ENCODE measurements at places on chromosomes 3 and 15. TPM values are rescaled to one million over a fixed set of nuclear protein-coding genes. Genes with fewer than 3 reads are reported as not detected.

Gene LMCD1
- 50.0 TPM for total RNA-seq

Gene SPINK8
- not detected for total RNA-seq

Gene LTK
- 0.18 TPM for total RNA-seq

Gene RAP2B
- 18.1 TPM for total RNA-seq

Gene ZNF80
- total RNA-seq, result not detected

Gene INSYN1
- total RNA-seq, result 0.18 TPM

Gene FANCD2OS
- total RNA-seq, result not detected

- H3K36me3 ChIP-seq, result no peaks in the 10 kb centered on the region
- H3K4me1 ChIP-seq, result peaks cover 2% of the 10 kb centered on the region
- no peak overlapping the region for H3K27ac ChIP-seq
- H3K27me3 ChIP-seq, result no peaks in the 10 kb centered on the region
- H3K4me3 ChIP-seq, result no peak overlapping the region
Measured at GRCh38 chr3:174220775-174221554, 638.2 kb upstream of the NAALADL2 start.

DNA sequence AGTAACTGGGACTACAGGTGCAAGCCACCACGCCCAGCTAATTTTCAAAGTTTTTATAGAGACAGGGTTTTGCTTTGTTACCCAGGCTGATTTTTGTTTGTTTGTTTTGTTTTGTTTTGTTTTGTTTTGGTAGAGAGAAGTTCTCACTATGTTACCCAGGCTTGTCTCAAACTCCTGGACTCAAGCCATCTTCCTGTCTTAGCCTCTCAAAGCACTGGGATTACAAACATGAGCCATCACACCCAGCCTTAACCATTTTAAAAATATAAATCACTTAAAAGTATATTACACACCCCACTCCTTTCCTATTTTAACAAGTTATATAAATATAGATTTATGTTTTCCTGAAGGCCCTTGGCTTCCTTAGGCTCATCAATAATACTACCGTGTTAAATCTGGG lies 6.5 kb upstream of the DYNC1LI1 start:
- H3K36me3 ChIP-seq, result no peaks in the 10 kb centered on the region
- peaks cover 5% of the 10 kb centered on the region for H3K4me1 ChIP-seq
- DNase-seq, result no peak
- H3K27ac ChIP-seq, result peak overlapping the region; percentile 60
- no peaks in the 10 kb centered on the region for H3K27me3 ChIP-seq
- H3K4me3 ChIP-seq, result no peak overlapping the region

DNA sequence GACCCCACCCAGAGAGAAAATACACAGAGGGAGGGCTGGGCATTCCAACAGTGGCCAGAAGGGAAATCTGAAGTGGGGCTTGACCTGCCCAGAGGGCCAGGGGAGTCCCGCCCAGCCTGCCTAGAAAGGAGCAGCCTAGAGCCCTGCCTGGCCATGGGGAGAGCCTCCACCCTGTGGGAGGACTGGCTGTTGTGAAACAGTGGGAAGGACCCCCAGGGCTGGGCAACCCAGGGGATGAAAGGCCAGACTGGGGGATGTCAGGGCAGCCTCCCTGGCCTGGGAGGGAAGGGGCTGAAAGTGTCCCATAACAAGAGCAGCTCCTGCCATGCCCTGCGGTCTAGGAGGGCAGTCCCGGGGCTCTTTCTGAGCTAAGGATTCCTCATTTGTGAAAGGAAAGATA lies 69.0 kb downstream of the SLC12A8 start:
- no peaks in the 10 kb centered on the region for H3K27me3 ChIP-seq
- H3K36me3 ChIP-seq, result no peaks in the 10 kb centered on the region
- no peak overlapping the region for H3K4me3 ChIP-seq
- no peak for DNase-seq
- peaks cover 22% of the 10 kb centered on the region for H3K4me1 ChIP-seq

- H3K36me3 ChIP-seq, result 0 out of 2 replicates have a peak, but pooled peaks cover 2% of the 10 kb centered on the region
- H3K27me3 ChIP-seq, result no peaks in the 10 kb centered on the region
- peaks cover 5% of the 10 kb centered on the region for H3K4me1 ChIP-seq
- no peak overlapping the region for H3K4me3 ChIP-seq
Measured at GRCh38 chr15:49236869-49237268, 66.8 kb downstream of the GALK2 start.

DNA sequence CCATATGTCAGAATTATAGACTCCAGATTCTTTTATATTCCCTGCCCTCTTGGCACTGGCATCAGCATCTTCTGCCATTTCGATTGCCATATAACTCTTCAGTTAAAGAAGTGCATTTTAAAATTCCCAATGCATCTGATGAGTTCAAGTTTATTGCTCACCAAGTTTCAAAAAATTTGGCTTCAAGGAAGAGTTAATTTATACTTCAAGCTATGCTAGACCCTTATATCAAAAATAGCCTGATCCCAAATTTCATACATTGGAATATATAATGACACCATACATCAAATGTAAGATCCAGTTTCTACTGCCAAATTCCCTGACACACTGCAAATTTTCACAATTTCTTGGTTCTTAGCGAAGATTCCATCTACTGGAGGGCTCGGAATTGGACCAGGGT lies 1058.6 kb downstream of the NTRK3 start:
- no peak for DNase-seq
- no peaks in the 10 kb centered on the region for H3K4me1 ChIP-seq
- no peaks in the 10 kb centered on the region for H3K36me3 ChIP-seq
- no peak overlapping the region for H3K27ac ChIP-seq

DNA sequence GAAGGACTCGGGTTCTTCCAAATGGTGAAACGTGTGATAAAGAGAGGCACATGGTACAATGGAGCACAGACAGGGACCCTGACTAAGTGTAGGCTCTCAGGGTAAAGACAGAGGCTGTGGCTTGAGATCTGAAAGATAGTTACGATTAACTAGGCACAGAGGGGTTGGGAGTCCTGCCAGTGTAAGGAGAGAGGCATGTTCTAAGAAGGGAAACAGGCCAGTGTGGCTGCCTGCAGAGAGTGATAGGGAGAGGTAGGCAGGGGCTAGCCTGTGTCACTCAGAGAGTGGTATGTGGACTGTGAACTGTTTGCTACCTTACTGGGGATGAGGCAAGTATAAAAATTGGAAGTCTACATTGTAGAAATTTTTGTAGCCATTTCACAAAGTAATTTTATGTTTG lies 109.5 kb downstream of the PEX5L start:
- H3K4me1 ChIP-seq, result no peaks in the 10 kb centered on the region
- DNase-seq, result no peak
- H3K27ac ChIP-seq, result no peak overlapping the region
- no peaks in the 10 kb centered on the region for H3K36me3 ChIP-seq

DNA sequence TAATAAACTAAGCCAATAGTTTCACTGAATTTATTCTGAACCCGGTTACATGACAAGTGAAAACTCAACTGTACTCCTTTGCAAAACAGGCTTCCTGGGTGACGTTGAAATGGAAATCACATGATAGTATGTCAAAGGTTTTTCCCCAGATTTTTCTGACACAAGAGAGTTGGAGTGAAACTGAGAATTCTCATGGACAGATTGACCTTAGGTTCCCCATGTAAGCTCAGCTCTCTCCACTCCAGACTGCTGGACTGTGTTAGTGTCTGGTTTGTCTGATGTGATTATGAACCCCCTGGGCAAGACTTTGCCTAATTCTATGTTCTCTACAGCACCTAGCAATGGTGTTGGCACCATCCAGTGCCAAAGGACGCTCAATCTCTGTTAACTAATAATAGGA lies 219.7 kb upstream of the COL8A1 start:
- no peak overlapping the region for H3K27ac ChIP-seq
- peaks cover 5% of the 10 kb centered on the region for H3K4me1 ChIP-seq
- no peak overlapping the region for H3K4me3 ChIP-seq
- H3K27me3 ChIP-seq, result no peaks in the 10 kb centered on the region
- no peaks in the 10 kb centered on the region for H3K36me3 ChIP-seq
- DNase-seq, result no peak
